GM12892 (cell line): ENCODE measurements at places on chromosomes 16 and 17.

- no peak for DNase-seq
Measured at GRCh38 chr16:81945665-81946064, 65.6 kb downstream of the SDR42E1 start.

GRCh38 chr16:7440886-7441400 lies 108.3 kb downstream of the RBFOX1 start:
- no peak for DNase-seq

- DNase-seq = no peak
Measured at GRCh38 chr16:12110361-12111107, 134.0 kb downstream of the SNX29 start.

- DNase-seq = no peak
Measured at GRCh38 chr17:45976755-45977505, 22.1 kb upstream of the STH start.

GRCh38 chr16:76278086-76278485 lies 885 bp downstream of the CNTNAP4 start:
- no peak for DNase-seq

GRCh38 chr17:7711051-7711755 lies 6.2 kb downstream of the EFNB3 start:
- no peak for DNase-seq

DNA sequence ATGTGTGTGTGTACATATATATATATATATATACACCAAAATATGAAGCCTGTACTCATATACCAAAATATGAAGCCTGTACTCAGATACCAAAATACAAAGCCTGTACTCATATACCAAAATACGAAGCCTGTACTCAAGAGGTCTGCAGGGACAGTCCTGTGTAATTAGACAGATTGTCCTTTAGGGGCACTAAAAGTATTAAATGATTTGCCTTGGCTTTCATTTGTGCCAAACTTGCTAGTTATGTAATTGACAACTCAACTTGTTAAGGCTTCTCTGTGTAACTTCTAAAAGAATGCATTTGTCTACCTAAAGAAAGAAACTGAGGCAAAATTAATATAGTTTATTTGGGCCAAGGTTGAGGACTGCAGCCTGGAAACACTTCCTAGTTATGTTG lies 30.8 kb upstream of the DHX40 start:
- DNase-seq = no peak
